ENCODE measurements at places on chromosomes 1 and 21.

DNA sequence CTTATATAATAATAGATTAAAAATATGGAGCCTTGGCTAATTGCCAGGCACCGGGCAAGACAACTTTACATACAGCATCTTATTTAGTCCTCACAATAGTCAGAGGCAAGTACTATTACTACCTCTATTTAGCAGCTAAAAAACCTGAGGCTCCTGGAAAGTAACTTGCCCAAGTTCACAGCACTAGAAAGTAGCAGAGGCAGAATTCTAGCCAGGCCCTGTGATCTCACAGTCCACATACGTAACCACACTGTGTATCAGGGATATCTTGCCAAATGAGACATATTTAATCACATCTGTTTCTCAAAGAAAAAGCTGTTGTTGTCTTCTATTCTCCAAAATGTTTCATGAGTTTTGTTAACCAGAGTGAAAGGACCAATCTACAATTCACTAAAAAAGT, 378.5 kb downstream of the PLPP3 start:
- DNase-seq, result no peak

DNA sequence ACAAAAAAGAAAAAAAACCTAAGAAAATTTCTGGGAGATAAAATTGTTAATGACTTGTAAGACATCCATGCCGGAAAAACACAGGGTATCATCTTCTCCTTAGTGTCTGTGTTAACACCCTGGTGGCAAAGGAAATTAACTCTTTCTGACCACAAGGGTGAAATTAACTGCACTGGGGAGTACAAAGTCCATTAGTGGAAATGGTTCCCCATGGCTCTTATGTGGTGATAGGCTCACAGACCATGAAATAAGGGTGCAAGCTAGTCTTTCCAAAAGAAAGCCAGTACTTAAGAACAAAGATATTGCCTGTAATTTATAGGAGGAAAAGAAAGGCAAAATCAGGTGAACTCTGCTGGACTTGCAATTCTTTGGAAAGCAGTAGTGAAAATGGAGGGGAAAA, 185.4 kb downstream of the LRRIQ3 start:
- no peak for DNase-seq

- no peak for DNase-seq
Observed at GRCh38 chr1:45329445-45329844, 2.8 kb downstream of the HPDL start.

GRCh38 chr21:42590431-42591131, 62.8 kb upstream of the PDE9A start:
- DNase-seq, result peak; percentile 25

Measured in NB4 (cell line).